Brain microvascular endothelial cell (primary cell): ENCODE measurements at places on chromosomes 5 and 9.

DNA sequence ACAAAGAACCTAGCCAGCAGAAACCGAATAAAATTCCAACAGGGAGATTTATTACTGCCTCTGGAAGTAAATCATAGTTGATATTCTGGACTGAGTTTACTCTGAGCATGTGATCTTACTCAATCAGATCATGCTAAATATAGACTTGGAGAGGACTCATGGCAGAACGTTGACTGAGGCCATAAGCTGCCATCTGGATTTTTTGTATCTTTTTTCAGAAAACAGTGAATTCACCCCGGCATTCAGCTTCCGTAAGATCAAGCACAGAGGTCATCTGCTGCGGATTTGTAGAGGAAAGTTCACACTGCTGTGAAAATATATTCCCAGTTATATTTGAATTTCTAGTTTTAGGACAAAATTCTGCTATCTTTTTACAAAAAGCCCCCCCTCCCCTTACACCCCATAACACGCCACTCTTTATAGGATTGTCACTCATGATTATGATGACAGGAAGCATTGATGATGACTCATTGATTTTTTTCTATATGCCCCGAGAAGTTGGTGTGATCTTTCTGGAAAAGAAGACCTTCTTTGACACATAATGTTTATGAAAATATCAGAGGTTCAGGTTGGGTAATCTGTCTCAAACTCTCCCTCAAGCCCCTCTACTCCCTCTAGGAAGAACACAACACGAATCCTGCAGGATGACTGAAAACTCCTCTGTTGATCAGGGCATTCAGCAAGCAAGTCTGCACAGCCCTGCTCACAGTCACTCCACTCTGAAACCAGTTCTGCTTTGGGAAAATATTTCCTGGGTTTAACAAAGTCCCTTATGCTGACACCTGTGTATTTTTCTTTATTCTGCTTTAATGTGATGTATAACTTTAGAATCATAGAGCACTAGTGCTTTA lies 70.8 kb downstream of the NXNL2 start:
- DNase-seq, result no peak

DNA sequence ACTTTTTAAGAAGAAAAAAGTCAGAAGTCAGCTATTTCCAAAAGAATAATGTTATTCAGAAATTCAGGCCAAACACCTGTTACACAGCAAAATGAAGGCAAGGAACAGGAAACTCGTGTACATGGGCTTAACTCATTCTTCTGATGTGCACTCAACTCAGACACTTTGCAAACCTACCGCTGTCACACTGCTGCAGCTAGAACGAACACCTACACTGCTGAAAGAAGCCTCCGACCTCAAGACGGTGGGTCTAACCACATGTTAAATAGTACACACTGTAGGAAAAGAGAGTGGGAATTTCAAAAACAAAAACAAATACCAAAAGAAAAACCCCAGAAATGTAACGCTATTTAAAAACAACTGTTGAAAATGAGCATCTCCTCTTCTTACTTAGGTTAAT lies 384.5 kb downstream of the IRX1 start:
- no peak for DNase-seq

- no peak for DNase-seq
Observed at GRCh38 chr5:136638084-136638483, 272.7 kb upstream of the TRPC7 start.

DNA sequence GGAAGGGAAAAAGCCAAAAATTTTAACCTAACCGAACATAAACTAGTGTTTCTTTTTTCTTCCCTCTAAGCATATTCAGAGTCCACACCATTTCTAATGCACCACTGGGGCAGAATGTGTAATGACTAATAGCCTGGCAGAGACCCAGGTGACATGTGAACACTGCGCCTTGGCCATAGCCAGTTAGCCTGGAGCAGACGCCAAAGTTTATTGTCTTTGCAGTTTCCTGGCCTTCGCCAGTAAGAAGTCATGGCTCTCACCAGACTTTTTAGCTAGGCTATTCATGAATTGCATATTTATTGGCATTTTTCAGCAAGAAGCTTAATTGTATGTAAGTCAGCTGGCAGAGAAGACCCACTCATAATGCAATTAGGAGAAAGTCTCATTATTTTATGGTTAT lies 182.8 kb upstream of the SLC27A6 start:
- peak; percentile 90 for DNase-seq

DNA sequence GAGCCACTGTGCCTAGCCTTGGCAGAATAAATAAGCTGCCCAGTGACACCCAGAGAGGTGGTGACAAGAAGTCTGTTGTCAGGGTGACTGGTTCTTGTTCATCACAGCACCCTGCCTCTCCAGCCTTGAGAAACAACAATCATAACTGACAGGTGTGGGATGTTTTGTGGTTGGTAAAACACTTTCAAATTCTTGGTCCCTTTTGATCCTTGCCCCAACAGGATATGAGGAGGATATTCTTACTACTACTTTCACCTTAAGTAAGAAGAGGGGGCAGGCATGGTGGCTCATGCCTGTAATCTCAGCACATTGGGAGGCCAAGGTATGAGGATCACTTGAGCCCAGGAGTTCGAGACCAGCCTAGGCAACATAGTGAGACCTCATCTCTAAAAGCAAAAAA lies 14.2 kb upstream of the FRRS1L start:
- DNase-seq, result no peak

DNA sequence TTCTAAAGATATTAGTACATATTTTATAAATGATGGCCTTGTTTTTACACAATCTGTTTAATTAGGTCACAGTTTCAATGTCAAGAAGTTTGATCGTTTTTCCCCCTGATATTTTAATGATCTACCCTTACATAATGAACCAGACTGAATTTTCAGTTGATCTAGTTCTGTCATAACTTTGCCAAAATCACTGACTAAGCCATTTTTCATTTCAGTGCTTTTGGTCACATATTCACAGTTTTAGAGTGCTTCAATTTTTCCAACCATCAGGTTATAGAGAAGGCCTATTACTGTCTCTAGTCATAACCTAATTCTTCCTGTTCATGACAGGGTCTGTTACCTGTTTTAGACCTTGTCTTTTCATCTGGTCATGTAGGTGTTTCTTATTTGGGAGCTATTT lies 577.9 kb upstream of the PTPRD start:
- no peak for DNase-seq

DNA sequence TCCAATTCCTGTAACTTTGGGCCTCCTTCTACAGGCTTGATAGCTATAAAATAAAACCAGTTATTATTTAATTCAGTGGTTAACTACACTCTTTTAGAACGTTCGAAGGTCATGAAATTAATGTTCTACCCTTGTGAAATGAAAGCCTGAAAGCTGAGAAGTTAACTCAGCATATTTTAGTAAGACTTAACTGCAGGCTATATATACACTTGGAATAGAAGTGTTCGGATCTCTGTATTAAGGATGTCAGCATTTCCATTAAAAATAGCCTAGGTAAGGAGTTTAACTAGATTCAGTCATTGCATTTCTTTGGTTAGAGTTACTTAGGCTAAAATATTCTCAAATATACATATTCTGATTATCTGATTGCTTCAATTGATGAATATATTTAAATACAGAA lies 229.2 kb downstream of the MRPS30 start:
- no peak for DNase-seq

GRCh38 chr9:125375820-125376219 lies 114.2 kb downstream of the GAPVD1 start:
- no peak for DNase-seq

DNA sequence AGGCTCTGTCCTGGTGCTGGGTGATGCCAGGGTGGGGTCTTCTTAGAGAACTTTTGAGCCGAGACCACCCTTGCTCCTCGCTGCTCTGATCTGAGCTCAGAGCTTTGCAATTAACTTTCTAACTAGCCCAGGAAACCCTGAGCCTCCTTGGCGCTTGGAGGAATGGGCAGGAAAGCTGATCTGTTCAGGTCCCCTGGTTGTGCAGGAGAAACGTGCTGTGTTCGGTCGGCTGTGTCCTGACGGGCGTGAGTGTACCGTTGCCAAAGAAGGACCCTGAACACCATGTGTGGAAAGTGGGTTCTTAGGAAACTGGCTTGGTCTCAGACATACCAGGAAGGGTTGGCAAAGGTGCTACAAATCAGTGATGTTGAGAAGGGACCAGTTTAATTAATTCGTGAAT lies 1.8 kb downstream of the TCF7 start:
- no peak for DNase-seq

DNA sequence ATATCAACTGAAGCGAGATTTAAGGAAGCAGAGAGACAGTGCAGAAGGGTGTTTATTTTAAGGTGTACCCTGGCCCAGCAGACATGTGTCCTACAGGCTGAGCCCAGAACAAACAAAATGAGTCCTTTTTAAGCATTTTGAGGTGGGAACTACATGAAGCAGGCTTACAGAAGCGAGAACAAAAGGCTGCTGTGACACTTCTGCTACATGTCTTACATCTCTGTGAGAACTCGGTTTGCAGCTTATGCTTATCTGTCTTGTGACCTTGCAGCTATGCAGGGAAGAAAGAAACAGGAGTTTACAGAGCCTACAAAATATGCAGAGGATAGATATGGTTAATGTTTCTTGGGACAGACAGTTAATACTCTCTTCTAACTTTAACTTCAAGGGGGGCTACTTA lies 295.9 kb downstream of the CEMIP2 start:
- no peak for DNase-seq

- DNase-seq, result no peak
Observed at GRCh38 chr5:53472279-53472678, 8.2 kb upstream of the FST start.

GRCh38 chr5:103216137-103216536 lies 42.4 kb upstream of the MACIR start:
- DNase-seq, result peak; percentile 29

GRCh38 chr5:126869005-126869451 lies 92.1 kb downstream of the LMNB1 start:
- peak; percentile 40 for DNase-seq

DNA sequence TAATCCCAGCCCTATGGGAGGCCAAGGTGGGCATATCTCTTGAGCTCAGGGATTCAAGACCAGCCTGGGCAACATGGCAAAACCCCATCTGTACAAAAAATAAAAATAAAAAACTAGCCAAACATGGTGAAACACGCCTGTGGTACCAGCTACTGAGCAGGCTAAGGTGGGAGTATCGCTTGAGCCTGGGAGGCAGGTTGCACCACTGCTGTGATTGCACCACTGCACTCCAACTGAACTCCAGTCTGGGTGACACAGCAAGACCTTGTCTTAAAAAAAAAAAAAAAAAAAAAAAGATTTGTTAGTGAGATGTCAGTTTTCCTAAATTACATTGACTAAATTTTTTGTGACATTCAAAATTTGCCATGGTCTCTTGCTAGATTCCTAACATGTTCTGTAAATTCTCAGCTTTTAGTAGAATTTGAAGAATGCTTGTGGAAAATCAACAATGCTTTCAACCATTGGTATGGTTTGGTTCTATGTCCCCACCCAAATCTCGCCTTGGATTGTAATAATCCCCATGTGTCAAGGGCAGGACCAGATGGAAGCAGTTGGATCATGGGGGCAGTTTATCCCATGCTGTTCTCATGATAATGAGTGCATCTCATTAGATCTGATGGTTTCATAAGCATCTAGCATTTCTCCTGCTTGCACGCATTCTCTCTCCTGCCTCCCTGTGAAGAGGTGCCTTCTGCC lies 236.1 kb downstream of the ARRDC3 start:
- no peak for DNase-seq

GRCh38 chr5:58294598-58295305 lies 165.1 kb downstream of the PLK2 start:
- peak; percentile 4 for DNase-seq

DNA sequence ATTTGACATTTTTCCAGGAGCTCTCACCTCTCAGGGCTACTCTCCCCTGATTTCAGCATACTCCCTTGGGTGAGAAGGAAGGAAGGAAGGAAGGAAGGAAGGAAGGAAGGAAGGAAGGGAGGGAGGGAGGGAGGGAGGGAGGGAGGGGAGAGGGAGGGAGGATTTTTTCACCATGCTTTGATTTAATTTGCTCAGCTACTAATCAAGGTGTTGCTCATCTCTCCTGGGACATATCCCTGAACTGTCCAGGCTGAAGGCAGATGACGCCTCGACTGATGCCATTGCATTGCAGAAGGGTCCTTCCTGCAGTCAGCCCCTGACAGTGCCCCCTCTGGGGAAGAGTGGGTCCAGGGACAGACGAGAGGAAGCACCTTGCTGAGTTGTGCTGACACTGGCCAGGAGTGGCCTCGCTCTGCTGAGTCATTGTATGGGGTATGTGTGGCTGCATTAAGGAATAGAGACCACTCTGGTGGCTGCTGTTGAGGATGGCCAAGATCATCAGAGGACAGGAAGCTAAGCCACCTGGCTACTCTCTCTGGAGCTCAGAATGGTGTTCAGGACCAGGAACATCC lies 43.6 kb upstream of the CRB2 start:
- no peak for DNase-seq

DNA sequence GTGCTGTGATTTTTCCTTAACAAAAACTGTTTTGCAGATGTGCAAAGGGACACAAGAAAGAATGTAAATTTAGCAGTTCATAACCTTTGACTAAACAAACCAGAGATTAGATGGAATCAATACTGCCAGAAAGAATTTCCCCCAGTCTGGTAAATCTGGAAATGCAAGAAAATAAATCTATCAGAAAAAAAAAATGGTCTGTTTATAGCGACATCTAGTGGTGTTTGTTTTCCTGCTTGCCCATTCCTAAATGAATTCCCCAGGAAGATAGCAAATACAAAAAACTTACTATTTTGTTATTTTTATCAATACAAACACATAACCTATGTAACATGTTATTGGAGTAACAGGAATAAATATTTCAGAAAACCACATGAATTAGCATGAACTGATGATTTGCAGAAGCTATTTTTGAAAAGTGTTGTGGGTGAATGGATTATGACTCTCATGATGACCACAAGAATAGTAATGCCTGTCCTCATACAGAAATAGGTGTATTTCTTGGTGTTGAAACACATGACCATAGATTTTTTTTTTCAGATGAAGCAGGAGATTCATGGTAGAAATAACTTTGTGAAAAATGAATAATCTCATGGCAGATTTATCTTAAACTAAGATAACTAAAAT lies 1703.8 kb downstream of the MAT2B start:
- DNase-seq, result no peak

DNA sequence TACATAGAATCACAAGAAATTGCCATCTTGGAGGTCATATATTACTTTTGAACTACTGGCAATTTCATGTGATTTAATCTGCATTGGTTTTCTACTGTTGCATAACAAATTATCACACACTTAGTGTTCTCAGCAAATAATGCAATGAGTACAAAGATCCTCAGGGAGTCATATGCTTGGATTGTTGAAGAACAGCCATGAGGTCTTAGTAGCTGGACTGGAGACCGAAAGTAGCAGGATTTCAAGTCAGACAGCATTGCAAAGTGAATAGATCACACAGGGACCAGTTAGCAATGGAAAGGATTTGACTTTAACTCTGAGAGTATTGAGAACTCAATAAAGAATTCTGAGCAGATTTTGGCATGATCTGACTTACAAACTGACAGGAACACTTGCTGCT lies 32.2 kb upstream of the FRMD3 start:
- DNase-seq, result no peak

DNA sequence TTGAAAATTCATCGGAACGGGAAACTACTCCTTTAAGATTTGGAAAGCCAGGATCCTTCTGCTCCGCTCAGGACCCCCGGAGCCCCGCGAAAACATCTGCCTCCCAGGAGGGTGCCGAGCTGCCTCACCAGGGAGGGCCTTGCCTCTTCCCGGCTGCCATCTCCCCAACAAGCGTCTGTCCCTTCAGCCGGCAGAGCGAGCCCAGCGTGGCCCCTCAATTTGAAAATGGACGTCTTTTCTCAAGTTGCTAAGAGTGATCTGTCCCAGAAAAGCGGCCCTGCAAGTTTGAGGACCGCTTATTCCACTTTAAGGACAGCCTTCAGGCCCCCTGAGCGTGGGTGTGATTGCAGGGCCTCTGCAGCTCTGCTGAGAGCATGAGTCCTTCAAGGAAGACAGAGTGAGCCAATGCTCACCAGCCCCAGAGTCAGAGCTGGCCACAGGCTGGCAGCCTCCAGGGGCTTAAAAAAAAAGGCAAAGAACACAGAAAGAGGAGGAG lies 101.3 kb downstream of the PHF2 start:
- no peak for DNase-seq
